ENCODE measurements at places on chromosomes 7 and 10.

GRCh38 chr10:49367600-49367999 lies 28.3 kb downstream of the DRGX start:
- DNase-seq = no peak

DNA sequence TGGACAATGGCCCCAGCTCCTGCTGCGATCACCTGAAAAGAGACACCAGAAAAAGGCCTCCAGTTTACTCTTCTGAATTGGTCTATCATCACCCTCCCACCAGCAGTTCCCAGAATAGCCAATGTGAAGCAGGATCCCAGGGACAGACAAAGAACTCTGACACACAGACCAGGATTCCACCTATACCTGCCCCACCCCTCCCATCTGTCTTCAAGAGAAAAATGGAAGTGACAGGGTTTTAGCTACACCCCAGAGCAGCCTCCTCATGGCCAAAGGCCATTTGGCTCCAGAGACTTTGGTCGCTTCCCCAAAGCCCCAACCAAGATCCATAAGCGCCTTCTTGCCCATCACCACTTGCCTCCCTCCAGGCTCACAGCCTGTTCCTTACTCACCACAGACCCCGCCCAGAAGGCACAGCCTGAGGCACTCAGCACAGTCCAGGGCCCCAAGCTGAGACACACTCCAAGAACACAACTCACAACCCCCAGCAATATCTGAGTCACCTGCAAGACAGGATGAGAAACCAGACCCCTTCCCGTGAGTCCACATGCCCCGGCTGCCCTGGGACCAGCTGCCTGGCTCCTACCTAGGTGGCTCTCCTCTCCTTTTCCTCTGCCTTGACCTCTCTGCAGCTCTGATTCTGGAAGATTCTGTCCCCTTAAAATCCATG lies 6.5 kb downstream of the TMEM176B start:
- DNase-seq = no peak

- no peak for DNase-seq
Observed at GRCh38 chr10:92290076-92290836, 622 bp downstream of the CPEB3 start.

GRCh38 chr10:119246862-119247549 lies 39.6 kb downstream of the GRK5 start:
- DNase-seq = no peak

- no peak for DNase-seq
Observed at GRCh38 chr7:42671627-42672026, 240.2 kb downstream of the C7orf25 start.

GRCh38 chr10:79221110-79222051 lies 125.9 kb upstream of the PPIF start:
- no peak for DNase-seq

DNA sequence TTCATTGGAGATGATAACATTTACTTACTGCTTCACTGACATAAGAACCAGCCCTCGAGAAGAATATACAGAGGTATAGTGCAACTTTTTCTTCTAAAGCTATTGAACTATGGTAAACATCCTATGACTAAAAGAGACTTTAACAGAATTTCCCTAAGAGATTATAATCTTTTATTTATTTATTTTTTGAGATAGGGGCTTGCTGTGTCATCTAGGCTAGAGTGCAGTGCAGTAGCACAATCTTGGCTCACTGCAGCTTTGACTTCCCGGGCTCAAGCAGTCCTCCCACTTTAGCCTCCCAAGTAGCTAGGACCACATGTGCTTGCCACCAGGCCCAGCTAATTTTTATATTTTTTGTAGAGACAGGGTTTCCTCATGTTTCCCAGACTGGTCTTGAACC lies 258.5 kb upstream of the FERD3L start:
- no peak for DNase-seq

GRCh38 chr7:74286131-74286530 lies 3.1 kb upstream of the CLIP2 start:
- no peak for DNase-seq

- DNase-seq = no peak
Observed at GRCh38 chr7:1355568-1356340, 103.5 kb downstream of the MICALL2 start.

DNA sequence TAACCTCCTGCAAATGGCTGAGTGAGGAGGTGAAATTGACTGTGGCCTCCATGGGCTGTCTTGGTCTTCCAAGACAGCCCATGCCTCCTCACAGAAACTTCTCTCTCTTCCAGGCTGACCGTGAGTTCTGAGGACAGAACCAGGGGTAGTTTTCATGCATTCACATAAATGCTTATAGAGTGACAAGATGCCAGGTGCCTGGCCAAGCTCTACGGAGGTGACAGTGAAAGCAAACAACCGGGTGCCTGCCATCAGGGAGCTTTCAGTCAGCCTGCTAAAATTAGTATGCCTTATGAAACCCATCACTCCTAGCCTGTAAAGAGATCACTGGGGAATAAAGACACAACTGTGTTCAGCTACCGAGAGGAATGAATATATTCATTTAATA lies 919 bp upstream of the RHOBTB1 start:
- no peak for DNase-seq

DNA sequence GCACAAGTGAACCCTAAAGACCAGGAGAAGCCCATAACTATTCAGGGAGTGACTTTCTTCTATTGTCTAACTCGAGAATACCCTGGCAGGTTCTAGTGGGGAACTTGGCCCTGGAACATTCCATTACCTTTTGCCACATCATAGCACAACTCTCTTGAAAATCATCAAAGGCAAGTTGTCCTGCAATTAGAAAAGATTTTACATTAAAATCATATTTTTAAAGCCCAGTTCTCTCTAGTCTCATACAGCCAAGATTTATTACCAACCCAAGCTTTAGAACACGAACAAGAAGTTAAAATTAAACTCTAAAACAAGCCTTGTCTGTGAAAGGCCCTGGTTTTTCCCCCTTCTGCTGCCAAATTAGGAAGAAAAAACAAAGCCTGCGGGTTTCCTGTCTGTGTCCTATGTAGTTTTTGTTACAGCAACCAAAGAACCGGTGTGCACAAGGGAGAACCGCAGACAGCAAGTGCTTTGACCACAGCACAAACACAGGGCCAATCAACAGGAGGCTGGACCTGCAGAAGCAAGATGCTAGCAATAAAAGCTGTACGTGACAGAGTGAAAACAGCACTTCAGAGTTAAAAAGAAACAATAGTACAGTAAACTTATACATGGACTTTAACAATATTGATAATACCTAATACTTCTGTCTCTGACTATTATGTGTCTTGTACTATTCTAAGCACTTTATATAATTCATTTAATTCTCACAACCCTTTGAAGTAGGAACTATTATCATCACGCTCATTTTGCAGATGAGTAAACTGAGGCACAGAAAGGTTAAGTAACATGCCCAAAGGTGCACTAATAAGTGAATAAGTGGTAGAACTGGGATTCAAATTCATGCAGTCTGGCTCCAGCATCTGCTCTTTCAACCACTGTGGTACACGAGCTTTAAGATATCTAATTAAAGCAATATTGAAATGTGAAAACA lies 65.8 kb downstream of the STK17A start:
- peak; percentile 56 for DNase-seq

GRCh38 chr7:29193316-29194205 lies 1.0 kb upstream of the CHN2 start:
- no peak for DNase-seq

DNA sequence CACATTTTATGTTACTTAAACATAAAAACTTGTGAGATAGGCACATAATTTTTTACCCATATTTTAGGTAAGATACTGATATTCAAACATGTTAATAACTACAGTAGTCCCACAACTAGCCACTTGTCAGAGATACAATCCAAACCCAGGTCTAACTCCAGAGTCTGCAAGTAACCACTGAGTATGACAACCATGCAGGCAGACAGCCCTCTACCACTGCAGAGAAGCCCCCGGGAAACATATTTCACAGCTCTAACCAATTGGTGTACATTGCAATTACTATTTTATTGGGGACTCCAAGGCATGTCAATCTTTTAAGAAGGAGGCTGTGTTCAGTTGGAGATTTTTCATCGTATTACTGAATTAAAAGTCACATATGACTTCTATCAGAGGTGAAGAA lies 107.2 kb upstream of the FAM133B start:
- DNase-seq = no peak

- DNase-seq = no peak
Observed at GRCh38 chr10:86684331-86685097, 16.2 kb downstream of the LDB3 start.

DNA sequence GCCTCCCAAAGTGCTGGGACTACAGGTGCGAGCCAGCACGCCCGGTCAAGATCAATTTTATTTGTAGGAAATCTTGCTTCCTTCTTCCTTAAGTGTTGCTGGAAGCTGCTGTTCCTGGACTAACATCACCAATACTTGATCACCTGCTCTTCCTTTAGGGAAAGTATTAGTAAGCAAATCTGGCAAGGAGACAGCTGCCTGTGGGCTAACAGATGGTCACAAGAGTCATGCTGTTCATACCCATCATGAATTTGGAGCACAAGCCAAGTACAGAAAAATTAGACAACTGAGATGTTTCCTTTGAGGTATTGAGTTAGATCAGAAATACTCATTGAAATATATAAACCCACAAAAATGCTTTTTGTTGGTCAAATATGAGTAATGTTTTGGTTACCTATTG lies 27.9 kb downstream of the BAIAP2L1 start:
- DNase-seq = no peak

DNA sequence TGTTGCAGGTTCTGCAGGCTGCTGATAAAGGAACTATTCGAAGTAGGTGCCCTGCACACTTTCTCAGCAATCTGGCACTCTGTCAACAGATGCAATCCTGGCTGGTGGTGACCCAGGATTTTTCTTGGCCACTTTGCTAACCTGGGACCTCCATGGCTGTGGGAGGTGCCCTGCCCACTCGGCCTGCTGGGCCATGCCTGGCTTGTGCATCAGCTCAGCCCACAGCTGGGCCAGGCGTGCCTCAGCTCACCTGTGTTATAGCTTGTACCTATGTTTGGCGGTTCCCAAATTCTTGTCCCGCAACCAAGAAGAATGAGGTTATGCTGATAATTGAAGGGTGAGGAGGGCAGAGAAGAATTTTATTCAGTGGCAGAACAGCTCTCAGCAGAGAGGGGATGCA lies 141.7 kb downstream of the NPY start:
- DNase-seq = no peak

GRCh38 chr10:34001831-34002230 lies 667.4 kb upstream of the NRP1 start:
- no peak for DNase-seq

DNA sequence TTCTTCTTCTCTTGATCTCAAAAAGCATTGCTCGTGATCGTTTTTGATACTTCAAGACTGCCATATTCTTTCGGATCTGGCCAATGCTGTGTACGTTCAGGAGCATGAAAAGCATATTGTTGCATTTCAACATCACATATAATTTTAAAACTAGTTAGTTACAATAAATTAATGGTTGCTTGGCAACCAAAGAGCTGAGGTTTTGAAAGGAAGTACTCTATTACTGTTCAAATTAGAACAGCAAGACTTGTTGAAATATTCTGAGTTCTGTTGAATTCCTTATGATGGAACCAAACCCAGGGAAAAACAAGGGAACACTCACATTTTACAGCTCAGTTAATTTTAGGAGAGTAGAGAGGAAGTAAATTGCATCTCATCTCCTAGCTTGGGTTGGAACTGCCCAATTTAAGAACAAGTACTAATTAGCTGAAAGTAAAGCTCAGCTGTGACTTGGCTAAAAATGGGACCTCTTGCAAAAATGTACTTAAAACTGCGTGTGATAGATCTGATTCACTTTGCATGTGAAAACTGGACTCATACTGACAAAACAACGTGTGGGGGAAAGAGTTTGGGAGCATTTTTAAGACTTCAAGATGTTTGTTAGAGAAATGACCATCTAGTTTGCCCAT lies 21.2 kb downstream of the OR9A2 start:
- no peak for DNase-seq

GRCh38 chr7:15128716-15129115 lies 226.2 kb upstream of the DGKB start:
- DNase-seq = no peak

DNA sequence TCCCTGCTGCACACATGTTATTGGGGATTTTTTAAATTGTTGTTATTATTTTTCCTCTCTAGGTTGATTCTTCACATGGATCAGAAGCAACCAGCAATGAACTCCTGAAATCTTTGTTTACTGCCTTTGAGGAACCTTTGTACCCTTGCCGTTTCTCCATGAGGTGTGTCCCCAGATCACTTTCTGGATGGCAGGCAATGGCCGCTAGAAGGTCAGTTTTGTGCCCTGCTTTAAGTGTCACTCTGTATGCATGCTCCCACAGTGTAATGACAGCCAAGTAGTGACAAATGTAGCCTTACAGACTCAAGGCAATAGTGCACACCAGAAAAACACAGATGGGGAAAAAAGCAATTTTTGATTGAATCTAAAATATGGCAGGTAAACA lies 47.7 kb upstream of the NRP1 start:
- no peak for DNase-seq

GRCh38 chr7:158299607-158300006 lies 288.0 kb downstream of the PTPRN2 start:
- DNase-seq = no peak

- no peak for DNase-seq
Observed at GRCh38 chr10:5596611-5597341, 69.6 kb downstream of the ASB13 start.

- DNase-seq = no peak
Observed at GRCh38 chr10:62895063-62895462, 78.9 kb upstream of the EGR2 start.

Data from stimulated activated CD4-positive, alpha-beta T cell treated with anti-CD3 and anti-CD28 coated beads, Interleukin-4, amount 100 ng/mL, for 48 hours (primary cell).